Mesenteric fat pad (tissue), 1 donor: ENCODE measurements at places on chromosomes 13 and 19. TPM values are rescaled to one million over a fixed set of nuclear protein-coding genes. Genes with fewer than 3 reads are reported as not detected.

GRCh38 chr19:55676383-55676782 lies 1.4 kb downstream of the EPN1 start:
- no peak for DNase-seq

DNA sequence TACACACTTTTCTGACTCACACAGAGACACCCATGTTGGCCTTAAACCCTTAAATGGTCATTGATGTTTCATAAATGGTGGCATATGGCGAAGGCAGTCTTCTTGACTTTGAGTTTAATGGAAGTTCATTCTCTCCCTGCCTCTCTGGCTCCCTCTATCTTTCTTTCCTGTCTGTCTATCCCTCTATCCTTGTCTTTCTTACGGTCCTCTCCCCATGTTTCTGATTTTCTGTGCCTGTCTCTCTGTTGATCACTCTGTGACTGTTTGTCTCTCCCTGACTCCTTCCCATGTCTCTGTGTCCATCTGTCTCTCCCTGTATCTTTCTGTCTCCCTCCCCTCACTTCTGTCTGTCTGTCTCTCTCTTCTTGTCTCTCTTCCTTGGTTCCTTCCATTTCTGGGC lies 43.2 kb upstream of the SHKBP1 start:
- no peak for DNase-seq

DNA sequence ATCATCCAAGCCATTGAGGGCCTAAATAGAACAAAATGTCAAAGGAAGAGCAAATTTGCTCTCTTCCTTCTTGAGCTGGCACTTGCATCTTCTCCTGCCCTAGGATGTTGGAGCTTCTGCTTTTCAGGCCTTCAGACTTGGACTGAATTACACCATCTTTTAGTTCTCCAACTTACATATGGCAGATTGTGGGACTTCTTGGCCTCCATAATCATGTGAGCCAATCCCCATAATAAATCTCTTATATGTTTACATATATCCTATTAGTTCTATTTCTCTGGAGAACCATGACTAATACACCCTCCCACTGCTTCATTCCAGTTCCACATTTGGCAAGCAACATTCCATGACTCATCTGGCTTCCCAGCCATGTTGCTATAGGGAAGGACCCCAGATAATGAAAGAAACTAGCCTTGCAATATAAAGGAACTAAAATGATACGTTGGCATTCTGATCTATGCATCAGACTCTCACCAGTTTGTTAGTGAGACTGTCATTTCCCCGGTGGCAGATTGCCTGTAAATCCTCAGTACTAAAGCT lies 11.0 kb upstream of the ACOD1 start:
- no peak for DNase-seq

- no peak for DNase-seq
Observed at GRCh38 chr19:38211151-38211591, 12.9 kb downstream of the DPF1 start.

DNA sequence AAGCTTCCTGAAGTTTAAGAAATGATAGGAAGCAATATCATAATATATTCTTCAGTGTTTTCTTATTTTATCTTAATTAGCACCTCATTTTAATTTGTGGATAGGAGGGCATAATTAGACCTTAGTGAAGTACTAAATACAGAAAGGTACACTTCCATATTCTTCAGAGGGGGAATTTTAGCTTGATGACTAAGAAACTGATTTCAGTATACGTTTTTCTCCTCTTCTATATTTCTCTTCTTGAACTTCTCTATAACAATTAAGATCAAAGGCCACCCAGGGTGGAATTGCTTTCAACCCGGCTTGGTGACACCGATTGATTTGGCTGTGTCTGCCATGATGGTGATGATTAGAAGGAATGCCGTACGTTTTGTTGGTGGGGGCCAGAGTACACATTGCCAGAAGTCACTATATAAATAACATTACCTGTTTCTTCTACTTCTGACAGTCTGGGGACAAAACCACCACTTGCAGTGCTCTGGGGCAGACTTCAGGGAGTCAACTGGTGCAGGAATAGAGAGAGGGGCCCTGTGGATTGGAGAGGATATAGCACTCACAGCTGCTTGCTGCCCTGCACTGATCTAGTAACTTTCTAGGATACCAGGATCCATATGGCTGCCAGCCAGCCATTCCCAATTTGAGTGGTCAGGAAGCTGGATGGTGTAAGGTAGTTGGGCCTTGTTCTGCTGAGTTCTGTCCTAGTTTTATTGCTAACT lies 73.8 kb downstream of the SPATA13 start:
- no peak for DNase-seq

GRCh38 chr13:58379221-58379620 lies 747.7 kb downstream of the PCDH17 start:
- no peak for DNase-seq

- DNase-seq: no peak
Observed at GRCh38 chr13:44275381-44275780, 98.2 kb upstream of the SERP2 start.

Gene MCEMP1
- 9.1 TPM for total RNA-seq

Gene ZNF581
- 11.3 TPM for total RNA-seq

Gene CEACAM20
- total RNA-seq: not detected
